ENCODE measurements at places on chromosomes 12 and 14.

DNA sequence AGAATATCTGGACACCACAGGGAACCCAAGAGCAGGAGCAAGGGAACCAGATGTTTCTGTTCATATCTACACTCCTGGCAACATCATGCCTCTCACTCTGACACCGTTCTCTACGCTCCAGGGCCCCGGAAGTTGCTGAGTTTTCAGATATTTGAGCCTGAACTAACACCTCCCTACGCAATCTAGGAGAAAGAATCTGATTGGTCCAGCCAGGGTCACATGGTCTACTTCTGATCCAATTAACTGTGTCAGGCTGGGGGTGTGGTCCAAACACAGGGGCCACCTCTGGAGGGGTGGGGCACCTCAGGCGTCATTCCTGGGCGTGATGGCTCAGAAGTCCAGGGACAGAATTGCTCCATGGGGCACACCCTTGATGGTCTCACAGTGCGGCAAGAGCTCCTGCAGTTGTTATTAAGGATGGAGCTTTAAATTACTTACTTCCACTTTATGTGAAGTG lies 165.5 kb downstream of the PTPN11 start:
- DNase-seq: no peak

- DNase-seq: no peak
Observed at GRCh38 chr12:103868215-103868614, 27.2 kb upstream of the NT5DC3 start.

GRCh38 chr12:65885716-65886115 lies 61.4 kb downstream of the HMGA2 start:
- no peak for DNase-seq

GRCh38 chr14:65382586-65382985 lies 29.9 kb upstream of the FUT8 start:
- no peak for DNase-seq

DNA sequence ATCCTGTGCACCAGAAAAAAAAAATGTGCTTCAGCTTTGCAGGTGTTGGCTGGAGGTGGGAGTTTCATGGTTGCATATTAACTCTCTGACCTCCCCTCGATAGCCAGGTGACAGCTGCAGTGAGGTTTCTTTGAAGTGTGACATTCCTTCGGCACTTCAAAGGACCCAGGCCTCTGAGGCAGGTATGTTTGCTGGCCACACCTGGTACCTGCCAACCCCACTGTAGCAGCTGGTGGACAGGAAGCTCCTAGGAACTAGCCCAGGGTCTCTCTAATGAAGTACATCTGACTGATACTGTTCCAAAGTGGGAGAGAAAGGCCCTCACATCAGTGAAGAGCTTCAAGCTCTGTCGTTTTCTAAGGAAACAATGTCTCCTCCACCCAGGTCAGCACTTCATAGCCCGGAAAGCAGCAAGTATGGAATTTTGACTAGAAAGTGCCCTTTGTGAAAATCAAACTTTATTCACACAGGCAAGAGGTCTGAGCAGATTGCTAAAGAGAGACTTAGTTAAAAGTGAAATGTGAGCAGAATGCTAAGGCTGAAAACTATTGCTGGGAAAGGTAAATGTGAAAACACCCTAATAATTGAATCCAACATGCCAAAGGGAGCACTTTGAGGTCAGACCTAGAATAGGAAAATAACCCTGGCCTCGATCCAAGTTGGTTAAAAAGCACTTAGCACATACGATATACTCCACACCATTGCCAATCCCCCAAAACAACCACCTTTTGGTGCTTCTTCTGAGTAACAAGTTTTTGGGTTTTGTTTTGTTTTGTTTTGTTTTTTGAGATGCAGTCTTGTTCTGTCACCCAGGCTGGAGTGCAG lies 71.3 kb downstream of the PHLDA1 start:
- DNase-seq: no peak

GRCh38 chr14:38016497-38016896 lies 191.2 kb upstream of the SSTR1 start:
- DNase-seq: no peak

GRCh38 chr12:113172185-113172584 lies 13.1 kb downstream of the DDX54 start:
- no peak for DNase-seq

- DNase-seq: no peak
Observed at GRCh38 chr12:69524331-69524630, 54.1 kb downstream of the FRS2 start.

DNA sequence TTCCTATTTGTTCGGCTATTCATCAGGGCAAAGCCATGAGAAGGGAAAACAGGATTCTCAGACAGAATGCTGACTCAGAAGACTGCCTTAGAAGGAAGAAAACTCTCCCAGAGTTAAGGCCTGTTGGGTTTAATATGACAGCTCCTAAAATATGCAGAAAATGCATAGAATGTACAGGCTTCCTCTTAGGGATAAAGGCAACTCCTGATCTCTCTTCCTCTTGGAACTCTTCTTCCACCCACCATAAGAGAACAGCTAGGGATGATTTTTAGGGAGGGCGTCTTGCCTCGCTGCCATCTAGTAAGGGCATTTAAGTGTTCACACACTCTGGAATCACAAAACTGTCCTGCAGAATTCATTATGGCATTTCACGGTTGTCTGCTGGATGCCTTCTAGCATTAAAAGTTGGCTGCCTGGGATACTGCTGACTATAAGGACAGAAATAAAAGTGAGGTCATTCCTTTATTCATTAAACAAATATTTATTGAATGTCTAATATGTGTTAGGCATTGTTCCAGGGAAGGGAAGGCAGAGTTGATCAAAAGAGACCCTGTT lies 73.7 kb downstream of the DCAF5 start:
- no peak for DNase-seq

DNA sequence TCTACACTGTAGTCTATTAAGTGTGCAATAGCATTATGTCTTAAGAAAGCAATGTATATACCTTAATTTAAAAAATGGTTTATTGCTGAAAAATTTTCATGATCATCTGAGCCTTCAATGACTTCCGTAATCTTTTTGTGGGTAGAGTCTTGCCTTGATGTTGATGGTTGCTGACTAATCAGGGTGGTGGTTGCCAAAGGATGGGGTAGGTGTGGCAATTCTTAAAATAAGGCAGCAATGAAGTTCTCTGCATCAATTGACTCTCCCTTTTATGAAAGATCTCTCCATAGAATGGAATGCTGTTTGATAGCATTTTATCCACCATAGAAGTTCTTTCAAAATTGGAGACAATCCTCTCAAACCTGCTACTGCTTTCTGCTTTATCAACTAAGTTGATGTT lies 41.1 kb downstream of the BBS10 start:
- no peak for DNase-seq

DNA sequence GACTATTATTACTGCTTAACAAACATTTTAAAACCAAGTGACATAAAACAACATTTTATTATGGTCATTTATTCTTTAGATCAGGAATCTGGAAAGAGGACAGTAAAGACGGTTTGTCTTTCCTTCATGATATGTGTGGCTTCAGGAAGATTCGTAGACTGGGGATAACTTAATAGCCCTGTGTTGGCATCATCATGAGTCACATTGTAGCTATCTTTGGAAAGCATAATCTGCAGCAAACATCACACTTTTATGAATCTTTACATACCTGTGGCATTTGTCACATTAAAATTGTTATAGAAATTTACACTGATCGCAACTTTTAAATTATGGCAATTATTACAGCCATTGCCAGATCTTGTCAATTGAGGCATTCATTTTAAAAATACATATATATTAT lies 397.1 kb downstream of the NOVA1 start:
- no peak for DNase-seq

GRCh38 chr12:27148373-27148772 lies 66.0 kb upstream of the C12orf71 start:
- DNase-seq: no peak

DNA sequence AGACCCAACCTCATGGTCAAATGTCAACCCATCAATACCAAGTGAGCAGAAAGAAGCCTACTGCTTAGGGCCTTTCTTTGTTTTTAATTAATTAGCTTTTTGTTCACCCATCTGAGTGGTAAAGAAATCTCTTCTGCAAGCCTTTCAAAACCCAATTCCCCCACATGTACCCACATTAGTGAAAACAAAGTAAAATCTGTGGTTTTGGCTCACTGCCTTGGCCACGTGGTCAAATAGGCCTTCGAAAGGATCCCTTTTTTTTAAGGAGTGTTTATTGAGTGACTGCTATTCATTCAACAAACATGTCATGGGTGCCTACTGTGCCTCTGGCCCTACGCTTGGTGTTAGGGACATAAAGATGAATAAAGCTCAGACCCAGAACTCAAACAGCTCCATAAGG lies 160.1 kb downstream of the NUAK1 start:
- DNase-seq: no peak

GRCh38 chr12:26179826-26180225 lies 15.5 kb upstream of the SSPN start:
- no peak for DNase-seq

GRCh38 chr12:130981074-130981742 lies 27.5 kb downstream of the ADGRD1 start:
- no peak for DNase-seq

- DNase-seq: no peak
Observed at GRCh38 chr12:34107781-34108404, 85.6 kb downstream of the ALG10 start.

- no peak for DNase-seq
Observed at GRCh38 chr12:6180268-6181051, 19.7 kb upstream of the CD9 start.

DNA sequence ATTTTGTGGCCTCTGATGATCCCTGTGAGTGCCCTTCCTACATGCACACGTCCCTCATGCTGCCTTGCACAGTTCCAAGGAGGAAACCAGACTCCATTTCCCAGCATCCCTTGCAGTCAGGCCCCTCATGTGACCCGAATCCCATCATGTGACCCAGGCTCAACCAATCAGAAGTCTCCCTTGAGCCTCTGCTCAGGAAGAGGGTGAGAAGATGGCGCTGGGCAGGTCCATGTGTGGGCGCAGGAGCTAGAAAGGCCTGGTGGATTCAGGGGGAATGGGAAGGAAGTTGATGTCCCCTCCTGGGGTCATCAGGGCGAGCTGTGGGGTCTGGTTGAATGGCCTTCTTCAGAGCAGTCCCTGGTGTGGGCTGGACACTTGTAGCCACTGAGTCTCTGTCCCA lies 240.5 kb downstream of the ADGRD1 start:
- DNase-seq: no peak

DNA sequence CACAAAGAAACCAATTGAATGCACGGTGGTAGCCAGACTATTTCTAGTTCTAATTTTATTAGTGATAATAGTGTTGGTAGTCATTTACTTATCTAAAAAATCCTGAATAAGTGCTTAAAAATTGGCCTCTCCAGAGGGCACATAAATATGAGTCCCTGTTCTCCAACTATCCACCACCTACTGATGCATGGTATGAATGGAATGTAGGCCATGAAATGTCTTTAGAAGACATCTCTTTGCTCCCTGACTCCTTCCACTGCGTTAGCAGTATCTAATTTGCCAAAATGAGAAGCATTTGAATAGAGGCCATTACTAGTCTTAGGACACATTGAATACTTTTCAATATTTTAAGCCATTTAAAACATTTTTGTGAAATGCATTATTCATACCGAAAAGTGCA lies 261.7 kb downstream of the LRFN5 start:
- no peak for DNase-seq

GRCh38 chr14:103552011-103552845 lies 10.2 kb downstream of the BAG5 start:
- no peak for DNase-seq

GRCh38 chr14:35149239-35149638 lies 26.9 kb downstream of the PRORP start:
- no peak for DNase-seq

DNA sequence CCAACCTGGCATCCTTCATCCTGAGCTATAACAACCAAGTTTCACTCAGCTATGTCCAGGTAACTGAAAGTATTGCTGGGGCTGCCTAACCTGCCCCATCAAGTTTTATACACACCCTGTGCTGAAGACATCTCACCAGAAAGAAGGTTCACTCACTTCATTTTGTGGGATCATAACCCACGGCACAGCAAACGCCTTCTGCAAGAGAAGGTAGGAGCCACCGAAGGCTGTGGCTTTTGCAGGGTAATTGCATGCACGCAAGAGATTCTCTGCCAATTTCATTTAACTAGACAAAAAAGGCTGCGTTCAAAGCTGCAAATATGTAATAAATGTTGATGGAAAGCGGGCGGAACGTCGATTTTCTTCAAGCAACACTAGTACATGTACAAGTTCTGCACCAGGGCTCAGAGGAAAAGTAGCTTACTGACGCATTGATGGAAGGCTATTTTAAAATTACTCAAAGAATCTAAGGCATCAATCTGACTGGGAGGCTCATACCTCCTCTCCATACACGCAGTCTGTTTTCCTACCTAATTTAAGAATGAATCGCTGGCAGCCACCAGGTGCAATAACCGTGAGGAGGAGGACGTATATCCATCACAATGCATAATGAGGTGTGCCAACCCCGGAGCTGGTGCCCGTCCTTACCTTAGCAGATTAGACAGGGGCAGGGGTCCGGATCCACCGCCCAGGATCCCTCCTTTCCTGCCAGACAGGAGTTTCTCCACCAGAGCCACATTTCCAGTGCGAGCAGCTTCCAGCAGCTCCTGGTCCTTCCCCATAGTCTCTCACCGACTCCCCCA lies 1.1 kb downstream of the ANKS1B start:
- DNase-seq: no peak

- DNase-seq: no peak
Observed at GRCh38 chr14:101732118-101732517, 29.4 kb upstream of the PPP2R5C start.

- DNase-seq: no peak
Observed at GRCh38 chr12:12216349-12217017, 50.4 kb downstream of the LRP6 start.

GRCh38 chr14:61470961-61471293 lies 149.5 kb downstream of the PRKCH start:
- DNase-seq: no peak

DNA sequence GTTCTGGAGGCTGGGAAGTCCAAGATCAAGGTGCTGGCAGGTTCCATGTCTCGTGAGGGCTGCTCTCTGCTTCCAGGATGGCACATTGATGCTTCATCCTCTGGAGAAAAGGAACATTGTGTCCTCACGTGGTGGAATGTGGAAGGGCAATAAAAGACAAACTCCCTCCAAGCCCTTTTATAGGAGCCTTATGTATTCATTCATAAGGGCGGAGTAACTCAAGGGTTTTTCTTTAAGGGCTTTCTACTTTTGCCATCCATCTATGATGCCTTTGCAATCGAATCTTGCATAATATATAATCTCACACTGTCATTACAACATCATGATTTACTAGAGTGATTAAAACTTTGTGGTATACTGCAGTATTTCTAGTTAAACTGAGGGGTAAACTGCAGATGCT lies 132.7 kb upstream of the DDHD1 start:
- no peak for DNase-seq

- no peak for DNase-seq
Observed at GRCh38 chr12:60468546-60468945, 872.7 kb downstream of the SLC16A7 start.

GRCh38 chr12:132247718-132248452 lies 81.5 kb downstream of the GALNT9 start:
- DNase-seq: no peak

GRCh38 chr12:82474798-82475184 lies 116.5 kb downstream of the METTL25 start:
- no peak for DNase-seq

GRCh38 chr14:57390806-57391516 lies 575 bp downstream of the NAA30 start:
- peak; percentile 10 for DNase-seq

DNA sequence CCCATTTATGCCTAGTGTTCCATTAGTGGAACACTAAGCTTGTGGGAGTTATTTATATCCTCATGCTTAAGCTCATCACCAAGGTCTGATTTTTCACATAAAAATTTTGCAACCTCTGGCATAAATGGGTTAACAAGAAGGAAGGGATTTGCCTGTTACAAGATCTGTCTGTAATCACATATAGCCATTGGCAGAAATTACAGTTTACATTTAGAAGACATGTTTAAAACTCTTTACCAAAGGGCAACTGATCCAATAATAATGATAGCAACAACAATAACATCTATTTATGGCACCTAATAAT lies 422.9 kb downstream of the ZFP36L1 start:
- DNase-seq: no peak
